ENCODE measurements at places on chromosomes 13 and 19. TPM values are rescaled to one million over a fixed set of nuclear protein-coding genes. Genes with fewer than 3 reads are reported as not detected.

DNA sequence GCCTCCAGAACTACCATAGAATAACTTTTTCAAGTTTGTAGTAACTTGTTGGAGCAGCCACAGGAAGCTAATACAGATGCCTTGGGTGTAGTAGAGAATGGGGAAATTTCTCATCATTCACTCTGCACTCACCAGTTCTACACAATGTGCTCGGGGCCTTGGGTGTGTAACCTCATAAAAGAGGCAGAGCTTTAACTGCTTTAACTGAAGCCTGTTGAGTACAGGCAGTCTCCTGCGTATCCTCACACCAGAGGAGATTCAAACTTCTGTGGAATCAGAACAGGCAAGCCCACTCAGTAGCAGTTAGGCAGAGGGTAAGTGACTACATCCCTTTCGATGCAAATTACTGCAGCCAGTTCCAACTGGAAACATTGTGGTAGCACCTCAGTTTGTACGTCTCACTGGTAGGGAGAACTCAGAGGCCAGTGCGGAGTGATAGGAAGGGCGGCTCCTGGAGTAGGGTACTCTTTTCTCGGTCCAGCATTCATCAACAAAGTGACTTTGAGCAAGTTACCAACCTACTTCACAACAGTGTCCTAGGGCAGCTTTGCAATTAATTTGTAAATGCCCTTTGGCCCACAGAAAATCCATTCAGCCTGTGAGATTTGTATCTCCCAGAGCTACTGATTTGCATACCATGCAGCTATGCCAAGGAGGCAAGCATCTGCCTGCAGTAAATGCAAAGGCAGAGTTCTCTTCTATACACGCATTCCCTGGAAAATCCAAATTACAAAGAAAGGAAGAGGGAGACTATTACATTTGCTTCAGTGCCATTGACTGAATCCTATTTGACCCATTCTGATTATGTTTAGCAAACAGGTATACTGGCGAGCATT lies 904.3 kb downstream of the DIAPH3 start:
- no peaks in the 10 kb centered on the region for H3K4me1 ChIP-seq
- no peaks in the 10 kb centered on the region for H3K36me3 ChIP-seq
- H3K27ac ChIP-seq: no peak overlapping the region

- H3K4me3 ChIP-seq: no peak overlapping the region
- H3K36me3 ChIP-seq: no peaks in the 10 kb centered on the region
- no peak overlapping the region for H3K27ac ChIP-seq
- H3K4me1 ChIP-seq: no peaks in the 10 kb centered on the region
- H3K27me3 ChIP-seq: no peaks in the 10 kb centered on the region
- DNase-seq: no peak
Observed at GRCh38 chr19:32197896-32198882, 147.2 kb upstream of the ZNF507 start.

GRCh38 chr19:28960586-28960985 lies 252.4 kb downstream of the UQCRFS1 start:
- no peak for DNase-seq
- H3K4me3 ChIP-seq: no peak overlapping the region
- H3K27ac ChIP-seq: no peak overlapping the region
- H3K36me3 ChIP-seq: no peaks in the 10 kb centered on the region
- no peaks in the 10 kb centered on the region for H3K27me3 ChIP-seq

DNA sequence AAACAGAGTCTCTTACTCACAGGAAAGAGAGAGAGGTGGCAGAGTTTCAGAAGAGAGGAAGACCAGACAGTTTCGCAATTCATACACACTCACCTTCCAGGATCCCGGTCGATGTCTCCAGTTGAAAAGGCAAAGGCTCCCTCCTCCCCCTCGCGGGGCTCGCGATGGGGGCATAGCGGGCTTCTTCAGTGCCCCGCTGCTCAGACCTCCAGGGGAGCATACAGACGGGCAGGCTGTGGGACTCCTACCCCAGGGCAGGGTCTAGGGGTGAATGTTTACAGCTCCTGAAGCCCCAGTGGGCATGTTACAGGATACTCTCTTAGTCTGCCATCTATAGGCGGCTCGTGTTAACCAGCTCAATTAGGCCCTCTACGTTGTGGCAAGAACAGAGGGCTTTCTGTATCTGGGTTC lies 139.2 kb downstream of the SLITRK5 start:
- no peak overlapping the region for H3K4me3 ChIP-seq
- DNase-seq: no peak
- H3K27ac ChIP-seq: no peak overlapping the region

C19orf33 gene
- not detected for total RNA-seq

DNA sequence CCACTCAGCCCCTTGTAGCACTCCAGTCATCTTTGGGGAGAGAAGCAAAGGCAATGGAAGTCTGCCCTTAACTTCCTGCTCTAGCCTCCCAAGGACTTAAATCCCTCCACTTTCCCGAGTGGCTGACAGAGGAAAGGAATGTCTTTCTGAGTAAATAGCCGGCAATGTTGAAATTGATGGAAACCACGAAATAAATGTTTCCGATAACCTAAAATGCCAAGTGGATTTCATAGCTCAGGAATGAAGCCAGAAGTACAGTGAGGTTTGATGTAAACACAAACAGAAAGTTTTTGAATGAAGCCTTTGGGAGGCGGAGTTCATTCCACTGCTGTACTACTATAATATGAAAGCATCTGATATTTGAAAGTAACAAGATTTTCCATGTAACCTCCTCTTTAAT lies 14.0 kb upstream of the TBC1D4 start:
- no peak for DNase-seq
- H3K4me1 ChIP-seq: no peaks in the 10 kb centered on the region
- peaks cover 6% of the 10 kb centered on the region for H3K27me3 ChIP-seq
- H3K36me3 ChIP-seq: no peaks in the 10 kb centered on the region
- H3K27ac ChIP-seq: no peak overlapping the region
- H3K4me3 ChIP-seq: no peak overlapping the region

RFPL4AL1 gene
- not detected for total RNA-seq

- no peaks in the 10 kb centered on the region for H3K36me3 ChIP-seq
- no peak for DNase-seq
- no peak overlapping the region for H3K4me3 ChIP-seq
- no peaks in the 10 kb centered on the region for H3K4me1 ChIP-seq
Observed at GRCh38 chr13:29749401-29750182, 100.8 kb downstream of the UBL3 start.

DNA sequence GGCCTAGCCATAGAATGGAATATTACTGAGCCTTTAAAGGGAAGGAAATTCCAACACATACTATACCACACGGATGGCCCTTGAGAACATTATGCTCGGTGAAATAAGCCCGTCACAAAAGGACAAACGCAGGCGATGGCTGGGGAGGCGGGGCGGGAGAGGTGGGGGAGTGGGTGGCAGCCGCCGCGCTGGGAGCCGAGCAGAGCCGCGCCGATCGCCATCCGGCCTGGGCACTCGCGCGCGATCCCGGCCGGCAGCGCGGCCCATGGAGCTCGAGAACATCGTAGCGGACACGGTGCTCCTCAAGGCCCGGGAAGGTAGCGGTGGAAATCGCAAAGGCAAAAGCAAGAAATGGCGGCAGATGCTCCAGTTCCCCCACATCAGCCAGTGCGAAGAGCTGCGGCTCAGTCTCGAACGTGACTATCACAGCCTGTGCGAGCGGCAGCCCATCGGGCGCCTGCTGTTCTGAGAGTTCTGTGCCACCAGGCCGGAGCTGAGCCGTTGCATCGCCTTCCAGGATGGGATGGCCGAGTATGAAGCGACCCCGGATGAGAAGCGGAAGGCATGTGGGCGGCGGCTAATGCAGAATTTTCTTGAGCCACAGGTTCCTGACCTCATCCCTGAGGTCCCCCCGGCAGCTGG lies 140.1 kb downstream of the ZDHHC20 start:
- no peak for DNase-seq
- no peaks in the 10 kb centered on the region for H3K27me3 ChIP-seq
- no peak overlapping the region for H3K4me3 ChIP-seq

YIPF2 gene
- 25.5 TPM for total RNA-seq

DNA sequence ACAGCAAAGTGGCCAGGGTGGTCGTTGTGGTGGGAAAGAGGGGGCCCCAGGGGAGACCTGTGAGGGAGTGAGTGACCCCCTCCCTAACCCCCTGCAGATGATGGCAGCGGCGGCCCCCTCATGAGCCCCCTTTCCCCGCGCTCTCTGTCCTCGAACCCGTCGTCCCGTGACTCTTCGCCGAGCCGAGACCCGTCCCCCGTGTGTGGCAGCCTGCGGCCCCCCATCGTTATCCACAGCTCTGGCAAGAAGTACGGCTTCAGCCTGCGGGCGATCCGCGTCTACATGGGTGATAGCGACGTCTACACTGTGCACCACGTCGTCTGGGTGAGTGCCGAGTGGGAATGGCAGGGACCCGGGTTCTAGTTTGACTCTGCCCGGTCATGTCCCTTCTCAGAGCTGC lies 8.1 kb upstream of the PIK3R2 start:
- peaks cover 46% of the 10 kb centered on the region for H3K36me3 ChIP-seq
- no peak overlapping the region for H3K4me3 ChIP-seq
- no peak overlapping the region for H3K27ac ChIP-seq

PTGER1 gene
- total RNA-seq: not detected

- DNase-seq: no peak
- no peak overlapping the region for H3K27ac ChIP-seq
- no peaks in the 10 kb centered on the region for H3K27me3 ChIP-seq
- H3K4me3 ChIP-seq: no peak overlapping the region
- no peaks in the 10 kb centered on the region for H3K4me1 ChIP-seq
Observed at GRCh38 chr13:94309997-94310855, 169.3 kb downstream of the DCT start.

- no peak overlapping the region for H3K27ac ChIP-seq
- DNase-seq: no peak
- H3K4me3 ChIP-seq: no peak overlapping the region
- H3K27me3 ChIP-seq: no peaks in the 10 kb centered on the region
Observed at GRCh38 chr19:36577271-36577996, 4.3 kb upstream of the ZNF529 start.

PCDH17 gene
- not detected for total RNA-seq

DNA sequence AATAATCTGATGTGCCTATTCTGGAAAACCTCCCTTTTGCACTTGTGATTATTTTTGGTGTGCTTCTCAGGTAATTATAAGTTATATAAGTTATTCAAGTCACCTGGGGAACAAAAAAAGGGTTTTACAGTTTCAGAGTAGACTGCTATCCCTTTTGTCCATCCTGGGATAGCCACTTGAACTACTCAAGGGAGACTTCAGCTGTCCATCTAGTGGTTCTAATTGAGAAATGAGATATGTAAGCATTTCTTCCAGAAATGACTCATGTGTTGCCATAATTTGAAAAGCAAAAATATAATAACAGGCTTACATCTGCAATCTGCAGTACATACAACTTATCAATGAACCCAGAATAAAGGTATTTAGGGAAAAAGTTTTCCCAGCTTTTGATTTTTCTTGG lies 20.4 kb downstream of the UBL3 start:
- no peak overlapping the region for H3K4me3 ChIP-seq
- H3K36me3 ChIP-seq: no peaks in the 10 kb centered on the region
- H3K27me3 ChIP-seq: no peaks in the 10 kb centered on the region
- H3K4me1 ChIP-seq: peaks cover 3% of the 10 kb centered on the region
- H3K27ac ChIP-seq: no peak overlapping the region
- DNase-seq: no peak

GRCh38 chr13:100443998-100444328 lies 144.6 kb downstream of the GGACT start:
- H3K27ac ChIP-seq: no peak overlapping the region
- no peaks in the 10 kb centered on the region for H3K27me3 ChIP-seq
- no peaks in the 10 kb centered on the region for H3K4me1 ChIP-seq
- no peak for DNase-seq
- H3K36me3 ChIP-seq: no peaks in the 10 kb centered on the region
- no peak overlapping the region for H3K4me3 ChIP-seq

IRGC gene
- not detected for total RNA-seq

- peaks cover 19% of the 10 kb centered on the region for H3K4me1 ChIP-seq
- H3K27me3 ChIP-seq: no peaks in the 10 kb centered on the region
- H3K36me3 ChIP-seq: no peaks in the 10 kb centered on the region
- no peak overlapping the region for H3K4me3 ChIP-seq
Observed at GRCh38 chr19:34662919-34663318, 14.0 kb downstream of the SCGB2B2 start.

DNA sequence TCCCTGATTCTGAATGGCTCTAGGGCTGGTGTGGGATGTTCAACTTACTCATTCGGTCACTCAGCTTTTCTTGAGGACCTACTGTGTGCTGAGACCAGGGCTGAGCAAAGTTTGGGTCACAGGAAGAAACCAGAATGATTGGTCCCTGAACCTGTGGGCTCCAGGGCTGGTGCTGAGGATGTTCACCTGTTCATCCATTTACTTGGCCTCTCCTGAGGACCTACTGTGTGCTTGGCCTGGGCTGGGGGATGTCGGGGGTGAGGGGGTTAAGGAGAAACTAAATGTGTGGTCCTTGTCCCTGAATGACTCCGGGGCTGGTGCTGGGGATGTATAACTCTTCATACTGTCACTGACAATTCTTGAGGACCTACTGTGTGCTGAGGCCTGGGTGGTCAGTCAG lies 10.3 kb downstream of the ZNF835 start:
- H3K4me1 ChIP-seq: no peaks in the 10 kb centered on the region
- H3K27ac ChIP-seq: no peak overlapping the region
- no peaks in the 10 kb centered on the region for H3K36me3 ChIP-seq
- no peaks in the 10 kb centered on the region for H3K27me3 ChIP-seq

UHRF1 gene
- 212 TPM for total RNA-seq

DNA sequence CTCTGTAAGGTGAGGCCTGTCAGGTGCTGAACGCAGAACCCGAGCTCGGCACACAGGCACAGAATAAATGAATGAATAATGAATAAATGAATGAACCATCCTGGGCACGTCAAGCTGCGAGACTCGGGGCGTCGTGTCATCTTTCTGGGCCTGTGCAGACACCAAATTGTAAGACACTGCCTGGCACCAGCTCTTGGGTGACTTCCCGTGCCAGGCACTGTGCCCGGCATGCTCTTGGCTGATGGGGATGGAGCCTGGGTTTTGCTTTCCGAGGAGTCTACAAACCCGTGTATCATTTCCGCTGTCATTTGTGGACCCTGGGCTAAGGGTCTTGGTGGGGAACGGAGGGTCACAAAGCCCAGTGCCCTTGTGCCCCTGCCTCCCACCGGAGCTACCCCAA lies 43.9 kb downstream of the CELF5 start:
- peaks cover 17% of the 10 kb centered on the region for H3K27me3 ChIP-seq
- DNase-seq: no peak
- H3K27ac ChIP-seq: no peak overlapping the region
- no peaks in the 10 kb centered on the region for H3K36me3 ChIP-seq

- H3K36me3 ChIP-seq: no peaks in the 10 kb centered on the region
- no peaks in the 10 kb centered on the region for H3K27me3 ChIP-seq
- no peak for DNase-seq
- no peak overlapping the region for H3K4me3 ChIP-seq
- no peak overlapping the region for H3K27ac ChIP-seq
Observed at GRCh38 chr13:51576754-51577153, 7.5 kb upstream of the WDFY2 start.

ZBTB32 gene
- total RNA-seq: 225 TPM

FGF22 gene
- total RNA-seq: 0.22 TPM

GRCh38 chr13:50720861-50721671 lies 122.4 kb downstream of the DLEU7 start:
- no peaks in the 10 kb centered on the region for H3K27me3 ChIP-seq
- DNase-seq: no peak
- H3K27ac ChIP-seq: no peak overlapping the region
- no peak overlapping the region for H3K4me3 ChIP-seq

Measured in CD8-positive, alpha-beta memory T cell (primary cell).